Stimulated activated CD8-positive, alpha-beta memory T cell treated with anti-CD3 and anti-CD28 coated beads, Interleukin-4, amount 100 ng/mL, for 4 hours (primary cell): ENCODE measurements at places on chromosomes 7 and 10.

- DNase-seq, result no peak
Measured at GRCh38 chr7:113267885-113268284, 149.5 kb upstream of the SMIM30 start.

DNA sequence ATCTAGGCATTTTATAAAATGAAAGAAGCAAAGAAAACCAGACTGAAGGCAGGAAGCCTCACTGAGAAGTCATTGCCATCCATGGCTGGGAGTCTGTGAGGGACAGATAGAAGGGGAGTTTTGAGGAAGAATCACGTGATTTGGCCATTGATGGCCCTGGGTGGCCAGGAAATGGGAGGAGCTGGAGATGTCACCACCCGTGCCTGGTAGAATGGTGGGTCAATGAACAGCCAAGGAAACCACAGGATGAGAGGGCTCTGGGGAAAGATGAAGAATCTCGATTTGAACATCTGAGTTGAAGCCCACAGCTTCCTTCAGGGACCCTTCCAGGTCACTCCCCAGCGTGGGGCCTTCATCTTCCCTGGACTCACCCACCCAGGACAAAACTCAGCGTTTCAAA lies 103.3 kb upstream of the CHST15 start:
- DNase-seq, result no peak

GRCh38 chr7:29434380-29434768 lies 129.3 kb upstream of the PRR15 start:
- DNase-seq, result no peak

GRCh38 chr10:44946205-44946604 lies 13.4 kb upstream of the RASSF4 start:
- no peak for DNase-seq

DNA sequence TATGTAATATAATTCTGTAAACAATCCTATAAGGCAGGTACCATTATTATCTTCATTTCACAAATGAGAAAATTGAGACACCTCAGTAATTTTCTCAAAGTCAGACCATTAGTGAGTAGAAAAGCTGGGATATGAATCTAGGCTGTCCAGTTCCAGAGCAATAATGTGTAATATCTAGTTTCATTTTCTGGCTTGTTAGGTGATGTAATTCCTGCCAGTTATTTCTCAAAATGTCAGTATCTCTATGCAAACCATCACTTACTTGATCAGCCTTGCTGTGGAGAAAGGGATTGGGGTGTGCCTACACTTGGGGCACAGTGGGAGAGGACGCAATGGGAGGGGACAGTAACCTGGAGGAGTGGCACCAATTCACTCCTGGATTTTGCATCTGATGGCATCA lies 157.5 kb downstream of the LYZL1 start:
- DNase-seq, result no peak
